ENCODE measurements at places on chromosomes 5 and 9.
A peak's percentile ranks its signal among the peaks of the same experiment; 100 is the strongest.

DNA sequence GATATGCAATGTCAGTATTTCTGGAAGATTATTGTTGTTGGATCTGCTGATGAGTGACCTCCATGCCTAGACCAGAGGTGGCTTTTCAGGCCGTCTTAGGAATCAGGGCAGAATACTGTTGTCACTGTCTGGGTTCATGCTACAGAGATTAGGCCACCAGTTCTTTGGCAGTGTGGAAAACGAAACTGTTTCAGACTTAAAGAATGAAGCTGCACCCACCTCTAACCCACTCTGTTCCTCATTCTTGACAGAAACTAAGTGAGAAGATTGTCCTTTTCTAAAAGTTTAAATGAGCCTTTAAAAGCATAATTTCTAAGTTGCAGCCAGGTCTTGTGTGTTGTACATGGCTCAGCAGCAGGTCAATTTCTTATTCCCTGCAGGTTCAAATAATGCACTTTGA, 444.3 kb downstream of the ENC1 start:
- DNase-seq, result no peak

DNA sequence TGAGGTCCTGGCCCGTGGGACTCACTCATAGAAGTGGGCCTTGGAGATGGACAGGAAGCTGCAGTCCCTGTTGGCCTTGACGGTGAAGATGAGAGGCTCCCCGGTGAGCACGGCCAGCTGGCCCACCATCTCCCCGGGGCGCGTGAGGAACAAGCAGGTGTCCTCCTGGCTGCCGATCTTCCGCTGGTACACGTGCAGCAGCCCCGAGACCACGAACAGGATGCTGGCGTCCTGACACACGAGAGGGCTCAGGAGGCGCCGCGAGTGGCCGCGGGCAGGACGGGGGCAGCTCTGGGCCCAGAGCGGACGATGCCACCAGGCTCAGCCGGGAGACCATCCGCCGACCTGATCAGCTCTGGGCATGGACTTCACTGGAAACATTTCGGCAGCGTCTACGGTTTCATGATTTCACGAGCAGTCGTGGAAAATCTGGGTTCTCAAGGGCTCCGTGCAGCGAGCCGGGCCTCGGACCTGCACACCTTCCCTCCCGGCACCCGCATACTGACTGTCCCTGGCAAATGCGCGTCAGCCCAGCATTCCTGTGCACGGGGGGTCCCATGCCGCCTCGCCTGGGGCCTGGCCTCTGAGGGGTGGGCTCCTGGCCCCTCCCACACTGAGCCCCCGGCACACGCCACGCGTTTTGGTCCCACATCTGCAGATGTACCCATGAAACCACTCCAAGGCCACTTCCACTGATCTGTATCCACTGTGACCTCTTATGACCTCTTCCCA, 41.7 kb upstream of the NSMF start:
- no peak for DNase-seq

- DNase-seq, result no peak
Observed at GRCh38 chr9:136960212-136960937, 8.3 kb downstream of the LCN12 start.

DNA sequence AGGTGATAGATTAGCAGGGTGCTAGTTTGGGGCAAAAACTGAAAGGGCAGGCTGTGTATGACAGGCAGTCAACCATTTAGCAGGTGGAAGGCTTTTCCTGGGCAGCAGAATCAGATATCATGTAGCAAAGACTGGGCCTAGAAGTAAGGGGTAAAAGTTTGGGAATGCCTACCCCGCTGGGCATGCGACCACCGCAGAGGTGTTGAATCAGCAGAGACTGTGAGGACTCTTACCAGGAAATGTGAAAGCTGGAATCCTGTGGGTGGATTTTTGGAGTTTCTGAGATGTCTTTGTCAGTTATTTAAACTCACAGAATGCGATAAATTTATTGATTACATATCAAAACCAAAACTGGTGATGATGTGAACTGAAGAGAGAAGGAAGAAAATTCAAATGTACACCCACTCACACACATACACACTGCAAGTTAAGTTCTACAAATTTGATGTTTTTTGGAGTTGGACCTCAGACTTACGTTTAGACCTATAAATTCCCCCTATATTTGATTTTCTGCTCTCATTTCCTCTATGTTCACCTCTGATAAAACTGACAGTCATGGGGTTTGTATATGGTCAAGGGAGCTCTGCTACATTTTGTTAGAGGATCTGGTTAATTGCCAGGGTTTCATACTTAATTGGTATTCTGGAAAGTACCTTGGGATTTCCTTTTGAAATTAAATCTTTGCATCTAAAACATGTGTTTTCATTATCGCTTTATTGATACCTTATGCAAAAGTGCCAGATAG, 333.6 kb downstream of the CSNK1G3 start:
- no peak for DNase-seq

- DNase-seq, result peak; percentile 93
Observed at GRCh38 chr5:140157032-140157781, 17.8 kb upstream of the CYSTM1 start.

- DNase-seq, result no peak
Observed at GRCh38 chr9:95150903-95151302, 166.6 kb downstream of the FANCC start.

DNA sequence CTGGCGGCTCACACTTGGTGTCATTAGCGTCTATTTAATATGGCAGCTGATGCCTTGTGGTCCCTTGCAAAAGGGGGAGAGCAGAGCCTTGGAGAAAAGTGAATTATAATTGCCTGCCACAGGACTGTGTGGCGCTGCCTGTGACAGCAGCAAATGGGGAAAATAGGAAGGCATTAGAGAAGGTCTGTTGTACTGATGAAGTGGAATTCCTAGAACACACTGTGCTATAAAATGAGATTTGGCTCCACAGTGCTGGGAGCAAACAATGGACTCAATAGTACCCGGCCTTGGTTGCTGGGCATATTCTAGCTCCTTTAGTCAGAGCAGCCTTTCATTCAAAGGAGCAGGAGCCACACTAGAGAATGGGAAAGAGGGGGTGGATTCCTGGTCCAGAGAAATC, 21.3 kb downstream of the SEMA6A start:
- DNase-seq, result no peak

- no peak for DNase-seq
Observed at GRCh38 chr5:136108180-136108611, 24.4 kb upstream of the SMAD5 start.

DNA sequence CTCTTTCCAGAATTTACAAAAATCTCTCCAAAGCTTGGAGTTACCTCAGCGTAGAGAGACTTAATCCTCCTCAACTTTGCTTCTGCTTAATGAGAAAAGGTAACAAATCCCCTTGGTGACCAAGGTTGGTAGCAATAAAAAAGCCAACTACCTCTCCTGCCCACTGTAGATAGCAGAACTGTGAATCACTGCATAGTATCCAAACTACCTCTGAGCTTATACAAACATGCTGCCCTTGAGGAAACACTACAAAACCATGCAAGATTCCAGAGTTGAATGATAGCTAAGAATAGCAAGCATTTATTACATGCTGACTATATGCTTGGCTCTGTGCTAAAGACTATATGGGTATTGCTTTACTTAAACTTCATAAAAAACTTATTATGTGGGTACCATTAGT, 2.8 kb upstream of the ADAMTS12 start:
- no peak for DNase-seq

DNA sequence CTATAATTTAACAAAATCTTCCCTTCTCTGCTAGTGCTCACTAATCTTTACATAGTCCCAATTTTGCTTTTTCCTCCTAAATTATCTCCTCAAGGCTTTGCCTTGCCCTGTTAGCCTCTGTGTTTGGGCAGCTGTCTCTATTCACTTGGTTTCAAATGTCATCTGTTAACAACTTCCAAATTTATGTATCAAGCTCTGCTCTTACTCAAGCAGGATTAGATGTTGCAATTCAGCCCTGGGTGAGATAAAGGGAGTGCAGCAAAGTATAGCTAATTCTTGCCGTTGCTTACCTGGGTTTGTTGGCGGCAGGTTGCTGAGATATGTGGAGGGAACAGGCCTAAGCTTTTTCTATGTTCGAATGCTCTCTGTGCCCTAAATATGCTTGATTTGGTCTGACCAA, 483.8 kb downstream of the DMAC1 start:
- no peak for DNase-seq

DNA sequence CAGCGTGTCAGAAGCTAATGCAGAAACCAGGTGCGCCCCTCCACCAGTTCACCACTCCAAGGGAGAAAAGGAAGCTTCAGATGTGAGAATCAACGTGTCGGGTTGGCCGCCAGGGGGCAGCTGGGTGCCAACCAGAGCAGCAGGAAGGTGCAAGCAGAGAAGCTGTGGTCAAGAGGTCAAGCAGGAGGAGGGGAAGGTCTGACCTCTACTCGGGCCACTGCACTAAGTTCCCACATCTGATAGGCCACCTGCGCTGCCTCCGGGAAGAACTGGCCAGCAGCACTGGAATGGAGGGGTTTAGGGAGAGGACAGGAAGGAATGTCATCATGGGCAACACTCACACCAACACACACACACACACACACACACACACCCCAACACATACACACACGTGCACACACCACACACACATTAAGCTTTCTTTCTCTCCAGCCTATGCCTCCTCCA, 31.4 kb downstream of the ANXA6 start:
- peak; percentile 87 for DNase-seq

- DNase-seq, result no peak
Observed at GRCh38 chr5:72203251-72203845, 96.1 kb downstream of the MAP1B start.

- no peak for DNase-seq
Observed at GRCh38 chr5:124642151-124642550, 104.3 kb downstream of the ZNF608 start.

GRCh38 chr5:135236228-135236907, 162.7 kb downstream of the MACROH2A1 start:
- no peak for DNase-seq

- DNase-seq, result no peak
Observed at GRCh38 chr5:95375591-95375990, 15.6 kb upstream of the FAM81B start.

DNA sequence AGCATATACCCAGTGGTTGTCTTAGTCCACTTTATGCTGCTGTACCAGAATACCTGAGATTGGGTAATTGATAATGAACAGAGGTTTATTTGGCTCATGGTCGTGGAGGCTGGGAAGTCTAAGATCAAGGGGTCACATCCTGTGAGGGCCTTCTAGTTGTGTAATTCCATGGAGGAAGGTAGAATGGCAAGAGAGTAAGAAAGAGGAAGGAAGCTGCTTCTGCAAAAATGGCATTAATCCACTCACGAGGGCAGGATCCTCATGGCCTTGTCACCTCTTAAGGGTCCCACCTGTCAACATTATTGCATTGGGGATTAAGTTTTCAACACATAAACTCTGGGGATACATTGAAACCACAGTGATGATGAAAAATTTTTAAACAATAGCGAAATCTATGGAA, 17.0 kb downstream of the BTNL8 start:
- no peak for DNase-seq

DNA sequence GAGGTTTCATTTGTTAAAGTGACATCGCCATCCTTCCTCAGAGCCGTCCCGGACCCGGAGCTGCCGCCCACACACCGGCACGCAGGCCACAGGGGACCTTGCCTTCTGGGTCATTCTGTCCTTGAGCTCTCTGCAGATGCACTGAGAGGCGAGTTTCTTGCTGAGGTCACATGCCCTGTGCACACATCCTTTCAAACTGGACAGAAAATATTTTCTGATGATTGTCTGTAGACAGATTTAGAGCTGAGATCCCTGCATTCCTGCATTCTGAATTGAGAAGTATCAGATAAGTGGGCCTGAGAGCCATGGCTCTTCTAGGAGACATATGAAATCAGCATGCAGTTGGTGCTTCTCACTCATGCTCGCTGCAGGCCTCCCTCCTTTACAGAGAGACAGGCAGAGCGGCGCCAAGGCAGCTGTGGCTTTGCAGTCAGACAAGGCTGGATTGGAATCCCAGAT, 25.4 kb downstream of the BOD1 start:
- DNase-seq, result peak; percentile 71

DNA sequence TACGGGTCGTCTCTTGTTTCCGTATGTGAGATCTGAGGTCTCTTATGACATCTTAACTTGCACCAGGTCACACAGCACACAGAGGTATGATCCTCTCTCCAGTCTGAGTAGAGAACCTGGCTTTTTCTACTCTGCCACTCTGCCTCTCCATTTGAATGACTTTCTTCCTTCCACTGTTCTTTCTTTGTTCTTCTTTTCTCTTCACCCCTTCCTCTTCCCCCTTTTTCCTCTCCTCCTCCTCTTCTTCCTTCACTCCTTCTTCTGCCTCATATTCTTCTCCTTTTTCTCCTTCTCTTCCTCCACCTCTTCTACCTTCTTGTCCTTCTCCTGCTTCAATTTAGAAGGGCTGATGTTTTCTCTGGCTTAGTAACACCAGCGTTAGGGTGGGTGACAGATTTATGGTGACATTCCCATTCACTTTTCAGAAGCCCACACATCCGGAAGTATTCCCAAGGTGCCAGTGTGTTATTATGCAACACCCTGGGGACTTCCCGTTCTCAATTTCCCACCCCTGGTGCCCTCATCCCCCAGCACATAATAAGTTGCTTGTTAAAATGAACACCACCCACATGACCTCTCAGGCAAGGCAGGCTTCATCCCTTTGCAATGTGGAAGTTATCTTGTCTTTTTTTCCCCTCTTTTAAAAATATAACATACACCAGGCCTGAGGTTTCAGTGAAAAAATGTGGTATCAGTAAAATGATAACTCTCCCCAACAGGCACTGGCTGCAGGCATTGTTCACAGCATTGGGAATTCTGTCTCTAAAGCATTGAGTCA, 122.0 kb downstream of the PAPPA start:
- no peak for DNase-seq

GRCh38 chr5:1520791-1521453, 2.8 kb downstream of the LPCAT1 start:
- no peak for DNase-seq

- no peak for DNase-seq
Observed at GRCh38 chr9:7289773-7290172, 509.8 kb downstream of the DMAC1 start.

DNA sequence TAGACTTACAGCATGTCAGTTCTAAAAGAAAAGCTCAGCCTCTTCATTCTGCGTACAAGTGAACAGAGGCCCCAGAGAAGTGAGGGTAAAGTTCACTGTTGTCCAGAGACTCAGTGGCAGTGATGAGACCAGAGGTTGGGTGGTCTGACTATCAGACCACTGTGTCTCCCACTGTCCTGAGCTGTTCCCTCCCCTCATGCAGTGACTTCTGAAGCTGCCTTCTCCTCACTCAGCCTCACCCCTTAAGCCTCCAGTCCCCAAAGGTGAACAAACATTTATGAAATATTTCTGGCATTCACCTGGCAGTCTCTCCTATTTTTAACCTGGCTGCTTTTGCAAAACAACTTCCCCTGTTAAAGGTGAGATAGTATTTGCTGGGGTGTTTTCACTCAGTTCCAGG, 54.7 kb downstream of the ABLIM3 start:
- DNase-seq, result no peak

DNA sequence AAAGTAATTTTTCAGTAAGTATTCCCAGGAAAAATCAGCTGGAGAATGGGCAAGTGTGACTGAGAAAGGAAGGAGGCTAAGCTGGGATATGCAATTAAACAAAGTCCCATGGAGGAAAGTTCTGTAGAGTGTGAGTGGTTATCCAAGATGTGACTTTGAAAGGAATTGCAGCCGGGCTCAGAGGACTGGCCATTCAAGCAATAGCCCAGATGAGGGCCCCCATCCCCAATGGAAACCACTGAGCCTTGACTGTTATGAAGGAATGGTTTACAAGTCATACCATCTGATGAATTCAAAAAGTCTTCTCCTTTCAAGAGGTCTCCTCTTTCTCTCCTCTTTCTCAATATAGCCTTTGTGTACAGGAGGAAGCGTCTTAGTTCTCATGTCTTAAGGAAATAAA, 6.5 kb downstream of the LVRN start:
- DNase-seq, result no peak

GRCh38 chr9:124487260-124488182, 19.7 kb downstream of the NR5A1 start:
- DNase-seq, result no peak
